ENCODE measurements at places on chromosomes 4 and X.

DNA sequence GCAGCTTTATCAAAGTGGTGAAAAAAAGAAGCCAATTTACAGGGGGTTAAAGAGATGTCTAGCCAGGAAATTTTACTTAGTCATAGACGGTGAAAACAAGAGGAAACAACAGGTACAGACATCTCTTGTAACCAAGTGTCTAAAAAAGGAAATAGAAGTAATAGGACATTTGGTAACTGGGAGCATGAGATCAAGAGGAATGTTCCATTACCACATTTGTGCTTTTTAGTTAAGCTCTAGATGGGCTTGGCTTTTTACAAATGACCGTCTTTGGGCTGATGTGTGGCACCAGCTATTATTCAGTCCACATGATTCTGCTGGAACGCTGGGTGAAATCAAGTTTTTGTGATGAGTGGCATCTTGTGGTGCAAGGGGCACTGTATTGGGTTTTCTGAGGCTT, 179.5 kb downstream of the SMIM20 start:
- no peak for DNase-seq

DNA sequence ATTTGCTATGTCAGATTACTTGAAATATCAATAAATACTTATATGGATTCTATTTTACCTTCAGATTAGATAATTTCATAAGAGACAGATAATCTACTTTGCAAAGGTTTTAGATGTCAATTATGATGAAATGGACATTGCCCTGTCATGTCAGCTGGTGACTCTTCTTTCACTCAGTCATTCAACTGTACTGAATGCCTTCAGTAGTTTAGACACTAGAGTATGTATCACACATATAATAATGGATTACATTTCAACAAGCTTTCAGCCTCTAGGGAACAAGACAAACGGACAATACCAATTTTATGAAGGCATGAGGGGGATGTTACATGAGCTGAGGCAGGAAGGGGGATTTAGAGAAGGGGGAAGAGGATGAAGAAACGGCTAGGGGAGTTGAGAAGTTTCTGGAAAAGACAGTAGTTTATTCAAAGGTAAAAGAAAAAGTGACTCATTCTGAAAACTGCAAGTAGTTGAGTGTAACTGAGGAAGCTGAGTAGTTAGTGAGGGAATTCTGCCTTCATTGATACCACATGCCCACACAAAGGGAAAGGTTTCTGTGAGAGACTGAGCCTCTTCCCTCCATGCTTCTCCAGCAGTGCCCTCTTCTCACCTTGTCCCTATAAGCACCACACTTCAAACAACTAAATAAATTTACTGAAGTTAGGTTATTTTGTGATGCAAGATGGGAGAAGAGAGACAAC, 25.7 kb downstream of the SLC9B2 start:
- DNase-seq, result no peak

GRCh38 chr4:88809576-88810219, 112.1 kb upstream of the NAP1L5 start:
- no peak for DNase-seq

DNA sequence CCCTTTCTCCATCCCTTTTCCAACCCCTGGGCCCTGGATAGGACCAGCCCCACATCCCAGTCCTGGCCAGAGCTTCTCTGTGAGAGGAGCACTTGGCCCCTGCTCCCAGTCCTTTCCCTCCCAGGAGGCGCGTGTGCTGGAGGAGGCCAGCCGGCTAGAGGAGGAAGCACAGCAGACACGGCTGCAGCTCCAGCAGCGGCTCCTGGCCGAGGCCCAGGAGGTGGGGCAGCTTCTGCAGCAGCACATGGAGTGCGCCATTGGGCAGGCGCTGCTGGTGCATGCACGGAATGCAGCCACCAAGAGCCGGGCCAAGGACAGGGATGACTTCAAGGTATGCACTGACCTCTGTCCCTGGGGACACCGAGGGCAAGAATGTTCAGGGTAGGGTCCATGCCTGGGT, 87.5 kb downstream of the EVC start:
- DNase-seq, result no peak

DNA sequence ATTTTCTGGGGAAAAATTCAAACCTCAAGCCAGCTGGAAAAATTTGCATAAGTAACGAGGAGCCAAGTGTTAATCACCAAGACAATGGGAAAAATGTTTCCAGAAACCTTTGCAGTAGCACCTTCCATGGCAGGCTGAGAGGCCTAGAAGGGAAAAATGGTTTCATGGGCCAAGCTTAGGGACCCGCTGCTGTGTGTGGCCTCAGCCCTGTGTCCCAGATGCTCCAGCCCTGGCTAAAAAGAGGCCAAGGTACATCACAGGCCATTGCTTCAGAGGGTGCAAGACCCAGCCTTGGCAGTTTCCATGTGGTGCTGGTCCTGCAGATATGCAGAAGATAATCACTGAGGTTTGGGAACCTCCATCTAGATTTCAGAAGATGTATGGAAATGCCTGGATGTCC, 98.3 kb upstream of the NWD2 start:
- DNase-seq, result no peak

- DNase-seq, result peak; percentile 31
These were observed 56.3 kb downstream of the ZAR1 start for GRCh38 chr4:48546336-48546735.

DNA sequence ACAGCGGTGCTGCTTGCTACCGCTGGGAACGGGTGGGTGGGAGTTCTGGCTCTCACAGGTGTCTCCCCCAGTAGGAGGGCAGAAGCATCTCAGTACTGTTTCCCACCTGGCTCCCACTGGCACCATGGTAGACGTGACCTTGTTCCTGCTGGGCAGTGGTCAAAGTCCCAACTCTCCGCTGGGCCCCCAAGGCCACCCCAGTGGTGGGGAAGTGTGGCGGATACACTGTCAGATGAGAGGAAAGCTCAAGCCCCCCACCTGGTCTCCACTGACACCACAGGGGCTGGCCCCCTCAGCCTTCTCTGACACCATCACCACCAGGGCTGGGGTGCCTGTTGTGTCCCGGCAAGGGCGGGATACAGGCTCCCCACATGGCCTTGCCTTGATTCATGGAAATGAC, 24.6 kb downstream of the LETM1 start:
- DNase-seq, result no peak

GRCh38 chr4:102665527-102665926, 95.2 kb downstream of the MANBA start:
- DNase-seq, result no peak

- no peak for DNase-seq
These were observed 514.2 kb upstream of the DIPK2B start for GRCh38 chrX:45714866-45715265.

- DNase-seq, result no peak
These were observed 447.1 kb upstream of the AMOT start for GRCh38 chrX:113287761-113288160.

GRCh38 chrX:44314259-44314734, 29.2 kb downstream of the EFHC2 start:
- no peak for DNase-seq

DNA sequence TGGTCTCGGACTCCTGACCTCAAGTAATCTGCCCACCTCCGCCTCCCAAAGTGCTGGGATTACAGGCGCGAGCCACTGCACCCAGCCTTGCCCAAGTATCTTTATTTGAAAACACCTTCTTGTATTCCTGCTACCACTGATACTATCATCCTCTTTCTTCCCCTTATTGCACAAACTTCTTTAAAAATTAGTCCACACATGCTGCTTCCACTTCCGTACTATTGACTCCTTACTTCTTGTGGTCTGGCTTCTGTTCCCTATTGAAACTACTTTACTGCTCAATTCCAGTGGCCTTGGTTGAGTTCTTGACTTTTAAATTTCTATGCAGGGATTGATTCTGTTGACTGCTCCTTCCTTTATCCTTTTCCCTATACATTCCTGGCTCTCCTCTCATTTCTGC, 38.8 kb downstream of the MTM1 start:
- no peak for DNase-seq

- DNase-seq, result no peak
These were observed 372.4 kb upstream of the RPS6KA3 start for GRCh38 chrX:20639115-20639514.

DNA sequence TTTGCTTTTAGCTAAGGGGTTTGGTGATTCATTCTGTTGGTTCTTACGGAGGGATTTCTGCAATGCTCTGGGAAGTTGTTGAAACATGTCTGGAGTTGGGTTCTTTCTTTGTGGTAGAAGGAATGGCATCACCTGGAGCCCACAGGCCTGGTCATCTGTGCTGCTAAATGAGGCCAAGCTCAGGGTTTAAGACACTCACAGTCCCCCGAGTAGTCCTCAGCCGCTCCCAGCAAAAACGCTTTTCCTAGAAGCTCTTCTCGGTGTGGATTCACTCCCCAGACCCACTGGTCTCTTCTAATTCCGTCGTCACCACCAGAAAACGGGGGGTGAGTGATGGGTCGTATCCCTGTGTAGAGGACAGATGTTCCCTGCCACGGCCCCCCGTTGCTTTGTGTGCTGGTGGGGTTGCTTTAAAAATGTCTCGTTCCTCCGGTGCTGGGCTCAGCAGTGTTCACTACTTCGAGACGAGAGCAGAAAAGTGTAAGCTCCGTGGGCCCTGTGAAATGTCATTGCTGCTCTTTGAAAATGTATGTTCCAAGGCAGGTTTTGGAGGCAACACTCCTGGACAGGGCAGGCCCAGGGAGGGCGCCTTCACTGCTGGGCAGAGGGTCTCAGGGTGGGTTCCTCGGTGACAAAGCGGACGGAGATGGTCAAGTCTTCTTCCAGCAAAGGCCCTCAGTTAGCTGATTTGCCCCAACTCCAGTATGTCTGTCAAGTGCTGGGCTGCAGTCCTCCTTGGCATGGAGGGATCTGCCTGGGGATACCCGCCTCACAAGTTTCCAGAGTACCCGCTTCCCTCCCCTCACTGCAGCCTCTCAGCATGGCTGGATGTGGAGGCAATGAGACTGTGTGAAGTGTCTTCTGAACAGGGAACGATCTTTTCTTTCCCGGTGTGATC, 37.3 kb downstream of the PSAPL1 start:
- no peak for DNase-seq
